SK-N-SH (cell line): ENCODE measurements at places on chromosomes 5 and 9.
A peak's percentile ranks its signal among the peaks of the same experiment; 100 is the strongest.

GRCh38 chr5:171669571-171669970 is 116.0 kb upstream of the SMIM23 start:
- no peak for DNase-seq

DNA sequence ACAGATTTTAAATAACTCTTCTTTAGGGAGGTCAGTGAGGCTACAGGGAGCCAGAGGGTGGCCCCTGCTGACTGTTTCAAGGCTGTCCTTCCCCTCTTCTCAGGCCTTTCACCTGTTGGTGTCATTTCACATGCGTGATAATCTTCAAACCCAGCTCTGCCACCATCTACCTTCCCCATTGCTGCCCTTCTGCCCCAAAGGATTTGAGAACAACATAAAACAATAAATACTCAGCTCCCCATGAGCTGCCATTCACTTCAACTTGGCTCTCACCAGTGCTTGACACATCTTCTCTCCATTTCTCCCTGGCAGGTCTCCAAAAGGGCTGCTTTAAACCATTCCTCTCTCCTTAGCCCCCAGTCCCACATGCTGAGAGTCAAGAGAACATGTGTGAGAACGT is 75.5 kb upstream of the PALM2AKAP2 start:
- DNase-seq: no peak

GRCh38 chr9:114719290-114719689 is 37.3 kb upstream of the TEX48 start:
- DNase-seq: no peak

DNA sequence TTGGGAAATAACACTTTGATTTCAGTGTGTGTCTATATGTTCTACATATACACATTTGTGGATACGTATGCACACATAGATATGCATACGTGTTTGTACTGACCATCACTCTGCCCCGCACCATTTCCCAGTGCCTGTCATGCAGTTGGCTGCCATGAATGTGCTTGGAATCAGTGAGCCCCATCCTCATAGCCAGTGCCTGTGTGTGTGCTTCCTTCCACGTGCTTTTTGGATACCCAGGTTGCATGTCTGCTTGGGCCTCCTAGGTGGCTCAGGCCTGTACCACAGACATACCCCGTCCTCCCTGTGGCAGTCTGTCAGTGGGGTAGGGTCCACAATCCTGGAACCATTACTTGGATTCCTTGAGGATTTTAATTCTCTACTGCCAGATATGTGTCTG is 243.6 kb downstream of the FANCC start:
- no peak for DNase-seq

GRCh38 chr9:129221233-129221632 is 43.2 kb upstream of the IER5L start:
- no peak for DNase-seq

DNA sequence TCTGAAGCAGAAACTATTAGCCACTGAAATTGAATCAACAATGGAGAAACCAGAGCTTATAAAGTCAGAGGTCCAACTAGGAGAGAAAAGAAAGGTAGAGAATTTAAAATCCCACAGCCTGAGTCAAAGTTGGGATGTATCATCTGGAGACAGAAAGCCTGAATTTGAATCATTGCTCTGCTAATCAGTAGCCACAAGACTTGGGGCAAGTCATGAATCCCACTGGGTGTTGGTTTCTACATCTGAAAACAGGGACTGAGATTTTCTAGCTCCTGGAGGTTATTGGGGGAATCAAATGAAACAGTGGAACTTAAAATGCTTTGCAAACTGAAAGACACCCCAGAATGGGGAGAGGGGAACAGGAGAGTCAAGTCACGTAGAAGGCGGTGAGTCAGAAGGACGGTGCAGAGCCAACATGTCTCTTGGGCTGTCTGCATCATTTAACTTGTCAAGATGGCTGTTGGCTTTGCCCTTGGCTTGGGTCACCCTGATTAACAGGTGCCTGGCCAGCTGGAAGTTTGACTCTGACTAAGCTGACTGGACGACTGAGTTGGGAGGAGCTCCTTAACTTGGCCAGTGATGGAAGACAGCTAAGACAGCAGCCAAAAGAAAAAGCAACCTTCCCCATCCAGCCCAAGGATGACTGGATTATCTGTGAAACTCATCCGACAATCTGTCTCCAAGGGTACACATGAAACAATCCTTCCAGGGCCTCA is 60.6 kb upstream of the ADRA1B start:
- DNase-seq: no peak

DNA sequence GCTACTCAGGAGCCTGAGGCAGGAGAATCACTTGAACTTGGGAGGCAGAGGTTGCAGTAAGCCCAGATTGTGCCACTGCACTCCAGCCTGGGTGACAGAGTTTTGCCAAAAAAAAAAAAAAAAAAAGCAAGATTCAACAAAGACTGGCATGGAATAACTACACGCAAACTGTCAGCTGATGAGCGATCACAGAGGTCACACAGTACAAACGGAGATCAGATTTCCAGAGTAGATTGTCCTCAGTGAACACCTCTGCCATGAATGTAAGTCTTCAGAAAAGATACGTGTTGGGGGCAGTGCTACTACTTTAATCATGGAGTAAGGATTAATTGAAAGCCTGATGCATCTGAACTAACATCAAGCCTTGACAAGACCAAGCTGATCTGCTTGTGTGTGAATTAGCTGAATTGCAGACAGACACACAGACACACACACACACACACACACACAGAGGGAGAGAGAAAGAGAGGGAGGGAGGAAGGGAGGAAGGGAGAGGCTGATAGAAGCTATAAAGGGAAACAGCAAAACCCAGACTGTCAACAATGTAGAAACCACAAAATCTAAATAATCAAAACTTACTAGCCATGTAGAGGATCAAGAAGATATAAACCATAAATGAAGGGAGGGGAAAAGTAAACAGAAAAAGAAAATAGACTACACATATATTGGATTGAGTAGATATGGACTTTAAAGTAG is 222.9 kb upstream of the ZNF462 start:
- DNase-seq: no peak

DNA sequence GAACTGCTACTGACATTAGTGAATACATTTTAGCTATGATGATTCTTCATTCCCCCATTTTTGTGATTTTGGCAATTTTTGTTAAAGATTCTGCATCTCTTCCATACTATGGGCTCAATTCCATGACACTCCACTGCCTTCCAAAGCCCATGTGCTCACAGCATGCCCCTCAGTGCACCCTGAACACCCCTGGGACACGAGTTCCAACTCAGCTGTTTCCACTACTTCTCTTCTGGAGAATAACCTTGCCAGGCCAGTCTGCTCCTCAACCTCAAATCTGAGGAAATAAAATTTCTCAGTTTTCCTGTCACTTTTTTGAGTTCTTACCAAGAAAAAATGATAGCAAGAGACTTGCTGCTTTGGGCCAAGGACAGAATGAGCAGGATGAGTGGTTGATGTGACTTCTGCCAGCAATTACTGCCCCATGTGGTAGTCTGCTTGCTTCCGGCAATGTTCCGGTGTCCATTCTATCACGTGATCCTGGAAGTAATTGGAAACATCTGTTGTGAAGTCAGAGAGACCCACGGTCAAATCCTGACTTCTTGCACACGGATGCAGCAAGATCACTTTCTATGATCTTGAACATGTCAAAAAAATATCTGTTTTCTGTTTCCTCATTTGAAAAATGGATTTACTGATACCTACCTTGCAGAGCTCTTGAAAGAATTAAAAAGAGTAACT is 58.3 kb downstream of the EGFLAM start:
- DNase-seq: peak; percentile 78

- DNase-seq: no peak
These were observed 220.9 kb upstream of the DAP start for GRCh38 chr5:10981932-10982331.

GRCh38 chr9:129011761-129012181 is 16.4 kb downstream of the SH3GLB2 start:
- no peak for DNase-seq
